ENCODE measurements at places on chromosomes 13 and 19.
A peak's percentile ranks its signal among the peaks of the same experiment; 100 is the strongest.

GRCh38 chr13:50810998-50811397, 32.5 kb downstream of the DLEU7 start:
- DNase-seq, result no peak

GRCh38 chr19:55640577-55641425, at the start of gene ZNF580:
TSS of gene ZNF580 (plus strand) at chr19:55641002. CDS start at chr19:55642509, 1,507 bp downstream.
- DNase-seq, result peak; percentile 57

DNA sequence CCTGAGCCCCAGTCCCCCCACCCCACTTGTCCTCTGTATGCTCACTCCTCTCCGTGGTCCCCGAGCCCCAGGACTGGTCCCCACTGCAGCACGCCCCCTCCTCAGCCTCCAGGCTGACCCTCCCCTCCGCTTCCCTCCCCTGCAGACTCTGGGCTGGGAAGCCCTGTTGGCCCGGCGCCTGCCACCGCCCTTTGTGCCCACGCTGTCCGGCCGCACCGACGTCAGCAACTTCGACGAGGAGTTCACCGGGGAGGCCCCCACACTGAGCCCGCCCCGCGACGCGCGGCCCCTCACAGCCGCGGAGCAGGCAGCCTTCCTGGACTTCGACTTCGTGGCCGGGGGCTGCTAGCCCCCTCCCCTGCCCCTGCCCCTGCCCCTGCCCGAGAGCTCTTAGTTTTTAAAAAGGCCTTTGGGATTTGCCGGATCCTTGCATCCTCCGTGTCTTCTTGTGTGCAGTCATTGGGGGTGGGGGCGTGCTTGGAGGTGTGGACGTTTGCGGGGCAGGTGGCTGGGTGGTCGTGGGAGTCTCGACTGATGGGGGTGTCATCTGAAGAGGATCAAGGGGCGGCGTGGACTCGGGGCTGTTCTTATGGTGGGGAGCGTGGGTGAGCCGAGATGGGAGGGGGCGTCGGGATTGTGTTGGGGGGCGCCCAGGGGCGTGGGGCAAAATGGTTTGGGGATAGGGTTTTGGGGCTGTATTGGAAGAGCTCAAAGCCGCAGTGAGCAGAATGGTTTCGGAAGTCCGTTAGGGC, 3.5 kb downstream of the PTGER1 start:
- no peak for DNase-seq

DNA sequence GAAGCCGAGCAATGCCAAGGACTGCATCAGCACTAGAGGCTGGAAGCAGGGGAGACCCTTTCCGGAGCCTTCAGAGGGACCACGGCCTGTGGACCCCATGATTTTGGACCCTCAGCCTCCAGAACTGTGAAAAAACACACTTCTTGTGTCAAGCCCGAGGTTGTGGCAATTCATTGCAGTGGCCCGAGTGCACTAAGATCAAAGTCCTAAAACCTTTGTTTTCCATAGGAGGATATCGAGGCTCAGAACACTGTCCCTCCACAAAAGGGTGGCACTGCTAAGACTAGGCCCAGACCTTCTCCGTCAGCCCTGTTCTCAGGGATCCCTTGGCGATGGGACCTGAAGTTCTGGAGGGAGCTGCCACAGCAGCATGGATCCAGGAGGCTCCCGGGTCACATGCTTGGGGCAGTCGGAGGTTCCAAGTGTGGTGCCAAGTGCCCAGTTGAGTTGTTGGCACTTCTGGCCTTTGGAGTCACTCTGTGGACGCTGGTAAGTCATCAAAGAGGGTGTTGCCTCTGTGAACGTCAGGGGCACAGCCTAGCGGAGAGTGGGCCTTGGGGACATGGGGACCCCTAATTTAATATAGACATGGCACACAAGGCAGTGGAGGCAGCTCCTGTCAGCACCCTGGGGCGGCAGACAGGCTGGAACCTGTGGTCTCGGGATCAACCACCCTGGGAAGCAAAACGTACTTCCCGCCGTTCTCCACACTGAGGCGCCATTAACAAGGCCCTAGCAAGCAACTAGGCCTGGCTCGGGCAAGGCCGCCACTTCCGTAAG, 199.2 kb downstream of the COL4A1 start:
- DNase-seq, result no peak

GRCh38 chr19:43983912-43984686, at the start of gene ZNF155:
TSS of gene ZNF155 (plus strand) at chr19:43984188. CDS start at chr19:43988544, 4,356 bp downstream.
- peak; percentile 97 for DNase-seq

DNA sequence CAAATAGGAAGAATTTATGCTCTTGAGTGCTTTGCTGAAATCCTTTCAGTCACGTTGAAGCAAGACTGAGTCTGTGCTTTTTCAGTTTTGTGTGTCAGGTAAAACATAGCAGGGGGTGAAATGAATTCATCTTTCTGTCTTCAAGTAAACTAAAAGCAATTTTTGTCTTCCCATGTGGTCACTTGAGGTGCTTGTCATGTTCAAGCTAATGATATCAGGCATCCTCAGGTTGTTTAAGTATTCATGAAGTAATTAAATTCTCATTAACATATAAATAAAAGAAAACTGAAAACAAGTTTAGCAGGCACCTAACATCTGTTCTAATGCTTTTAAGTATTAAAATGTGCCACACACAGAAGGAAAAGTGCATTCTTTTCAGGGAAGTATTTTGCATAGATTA, 2701.3 kb downstream of the PCDH9 start:
- no peak for DNase-seq

DNA sequence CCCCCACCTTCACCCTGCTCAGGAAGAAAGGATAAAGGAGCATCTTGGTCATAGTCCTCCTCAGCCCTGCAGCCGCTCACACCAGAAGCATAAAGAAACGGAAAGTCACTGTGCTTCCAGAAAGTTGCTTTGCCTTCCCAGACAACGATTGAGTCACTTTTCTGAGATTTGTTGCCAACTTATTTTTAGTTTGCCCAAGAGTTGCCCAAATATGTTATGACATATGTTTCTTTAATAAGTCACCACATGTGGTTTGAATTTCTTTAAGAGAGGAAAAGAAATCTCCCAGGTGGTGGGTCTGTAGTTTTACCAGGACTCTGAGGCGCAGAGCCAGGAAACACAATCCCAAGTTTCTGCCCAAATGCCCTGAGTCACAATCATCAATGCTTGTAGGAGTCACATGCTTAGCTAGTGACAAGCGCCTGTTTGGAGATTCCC, 63.4 kb upstream of the LRCH1 start:
- no peak for DNase-seq

- DNase-seq, result no peak
Measured at GRCh38 chr13:22018076-22018835, 347.4 kb downstream of the FGF9 start.

DNA sequence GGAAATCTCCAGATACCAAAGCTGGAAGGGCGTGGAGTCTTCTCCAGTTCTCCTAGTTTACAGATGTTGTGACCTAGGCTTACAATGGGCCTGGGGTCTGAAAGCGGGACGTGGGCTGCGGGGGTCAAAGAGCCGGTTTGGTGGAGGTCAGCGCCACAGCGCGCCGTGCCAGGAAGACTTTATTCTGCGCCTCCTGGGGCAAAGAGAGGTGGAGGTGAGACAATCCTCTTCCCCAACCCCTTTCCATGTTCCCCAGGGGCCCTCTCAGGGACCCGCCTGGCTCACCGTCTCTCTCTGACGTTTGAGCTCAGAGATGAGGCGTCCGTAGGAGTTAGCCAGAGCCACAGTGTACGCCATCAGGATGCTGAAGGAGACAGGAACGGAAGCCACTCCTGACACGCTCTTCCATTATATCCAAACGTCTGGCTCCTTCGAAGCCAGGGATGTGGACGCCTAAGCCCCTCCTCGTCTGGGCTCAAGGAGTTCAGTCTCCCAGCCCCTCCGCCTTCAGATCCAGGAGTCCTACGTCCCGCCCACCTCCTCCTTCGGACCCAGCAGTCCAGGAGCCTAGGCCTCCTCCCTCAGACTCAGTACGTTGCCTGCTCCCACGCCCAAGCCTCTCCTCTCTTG, 776 bp upstream of the LENG1 start:
- no peak for DNase-seq

Data from NCI-H774 (cell line).